Glutamatergic neuron (in vitro differentiated cells): ENCODE measurements at places on chromosomes 7 and 10.
A peak's percentile ranks its signal among the peaks of the same experiment; 100 is the strongest.

GRCh38 chr7:91633013-91633441 is 247.5 kb downstream of the MTERF1 start:
- no peak for DNase-seq

DNA sequence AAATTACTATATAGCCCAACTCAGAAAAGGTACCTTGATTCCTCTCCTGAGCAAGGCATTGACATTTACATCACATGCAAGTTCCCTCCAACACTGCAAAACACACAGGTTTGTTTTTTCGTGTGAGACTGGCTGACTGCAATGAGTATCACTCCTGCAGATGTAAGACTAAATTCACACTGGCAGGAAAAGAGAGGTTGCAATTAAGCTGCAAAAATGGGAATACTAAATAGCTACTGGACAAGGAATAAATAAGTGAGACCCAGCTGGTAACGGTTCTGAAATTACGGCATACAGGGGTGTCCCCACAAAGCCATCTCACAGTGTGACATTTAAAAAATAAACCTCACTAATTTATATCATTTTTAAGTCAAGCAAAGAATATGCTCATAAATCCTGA is 97.3 kb downstream of the PIP4K2A start:
- DNase-seq = no peak

GRCh38 chr10:49500412-49500811 is 38.5 kb downstream of the ERCC6 start:
- no peak for DNase-seq

- DNase-seq = no peak
Measured at GRCh38 chr10:127997271-127997670, 90.4 kb downstream of the PTPRE start.

GRCh38 chr7:4227105-4228010 is 454.7 kb upstream of the FOXK1 start:
- peak; percentile 51 for DNase-seq

DNA sequence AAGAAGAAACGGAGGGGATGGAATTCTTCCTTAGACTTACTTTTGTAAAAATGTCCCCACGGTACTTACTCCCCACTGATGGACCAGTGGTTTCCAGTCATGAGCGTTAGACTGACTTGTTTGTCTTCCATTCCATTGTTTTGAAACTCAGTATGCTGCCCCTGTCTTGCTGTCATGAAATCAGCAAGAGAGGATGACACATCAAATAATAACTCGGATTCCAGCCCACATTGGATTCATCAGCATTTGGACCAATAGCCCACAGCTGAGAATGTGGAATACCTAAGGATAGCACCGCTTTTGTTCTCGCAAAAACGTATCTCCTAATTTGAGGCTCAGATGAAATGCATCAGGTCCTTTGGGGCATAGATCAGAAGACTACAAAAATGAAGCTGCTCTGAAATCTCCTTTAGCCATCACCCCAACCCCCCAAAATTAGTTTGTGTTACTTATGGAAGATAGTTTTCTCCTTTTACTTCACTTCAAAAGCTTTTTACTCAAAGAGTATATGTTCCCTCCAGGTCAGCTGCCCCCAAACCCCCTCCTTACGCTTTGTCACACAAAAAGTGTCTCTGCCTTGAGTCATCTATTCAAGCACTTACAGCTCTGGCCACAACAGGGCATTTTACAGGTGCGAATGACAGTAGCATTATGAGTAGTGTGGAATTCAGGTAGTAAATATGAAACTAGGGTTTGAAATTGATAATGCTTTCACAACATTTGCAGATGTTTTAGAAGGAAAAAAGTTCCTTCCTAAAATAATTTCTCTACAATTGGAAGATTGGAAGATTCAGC is 158.7 kb upstream of the LANCL2 start:
- DNase-seq = no peak

DNA sequence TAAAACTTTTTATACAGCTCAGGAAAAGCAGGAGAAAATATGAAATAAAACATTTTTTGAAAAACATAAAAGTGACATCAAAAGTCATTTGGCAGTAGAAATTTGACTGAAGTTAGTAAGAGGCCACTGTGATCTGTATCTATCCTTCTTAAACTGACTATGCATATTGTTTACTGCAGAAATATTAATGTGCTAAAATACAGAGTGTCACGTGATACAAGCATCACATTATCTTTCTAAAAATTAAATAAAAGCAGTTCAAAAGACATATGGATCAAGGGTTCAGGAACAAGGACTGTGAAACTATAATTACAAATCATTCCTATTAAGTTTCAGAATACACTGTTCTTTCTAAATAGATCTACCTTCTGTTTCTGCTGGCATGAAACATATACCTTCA is 33.7 kb downstream of the PARP12 start:
- no peak for DNase-seq

DNA sequence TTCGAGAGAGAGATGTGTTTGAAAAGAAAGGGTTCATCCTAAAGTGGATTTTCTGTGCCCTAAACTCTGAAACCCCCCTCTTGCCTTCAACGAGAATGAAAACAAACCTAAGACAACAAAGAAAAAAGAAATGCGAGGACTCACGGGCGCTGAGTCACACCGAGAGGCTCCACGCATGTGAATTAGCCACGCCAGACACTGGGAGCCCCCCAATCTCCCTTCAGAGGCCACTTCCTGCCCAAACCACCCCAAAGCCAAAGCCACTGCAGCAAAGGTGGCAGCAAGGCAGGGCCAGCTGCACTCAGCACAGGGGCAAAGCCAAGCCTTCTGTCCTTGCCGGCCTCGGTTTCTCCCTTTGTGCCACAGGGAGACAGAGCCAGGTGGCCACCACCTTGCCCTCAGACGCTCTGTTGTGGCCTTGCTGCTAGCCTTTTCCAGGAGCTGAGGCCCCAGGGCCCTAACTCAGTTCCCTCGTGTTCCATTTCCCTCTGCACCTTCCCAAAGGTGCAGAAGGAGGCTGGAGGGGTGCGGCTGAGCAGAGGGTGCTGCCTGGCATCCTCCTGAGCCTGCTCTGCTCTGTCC is 93.3 kb downstream of the FAM53B start:
- no peak for DNase-seq

DNA sequence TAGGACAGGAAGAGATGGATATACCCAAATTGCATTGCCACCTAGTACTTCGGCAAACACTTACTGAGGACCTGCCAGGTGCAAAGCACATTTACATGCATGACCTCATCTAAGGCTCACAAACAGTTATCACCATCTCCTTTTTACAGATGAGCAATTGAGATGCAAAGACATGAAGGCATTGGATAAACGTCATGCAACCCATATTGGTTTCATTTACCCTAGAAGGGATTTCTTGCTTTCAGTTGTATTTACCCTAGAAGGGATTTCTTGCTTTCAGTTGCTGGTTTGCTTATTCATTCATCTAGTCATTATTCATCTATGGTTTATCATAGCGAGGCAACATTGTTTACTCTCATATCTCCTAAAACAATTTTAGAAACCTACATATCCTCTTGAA is 52.2 kb downstream of the STEAP1B start:
- no peak for DNase-seq

GRCh38 chr7:131341690-131342089 is 14.0 kb downstream of the MKLN1 start:
- DNase-seq = peak; percentile 18

DNA sequence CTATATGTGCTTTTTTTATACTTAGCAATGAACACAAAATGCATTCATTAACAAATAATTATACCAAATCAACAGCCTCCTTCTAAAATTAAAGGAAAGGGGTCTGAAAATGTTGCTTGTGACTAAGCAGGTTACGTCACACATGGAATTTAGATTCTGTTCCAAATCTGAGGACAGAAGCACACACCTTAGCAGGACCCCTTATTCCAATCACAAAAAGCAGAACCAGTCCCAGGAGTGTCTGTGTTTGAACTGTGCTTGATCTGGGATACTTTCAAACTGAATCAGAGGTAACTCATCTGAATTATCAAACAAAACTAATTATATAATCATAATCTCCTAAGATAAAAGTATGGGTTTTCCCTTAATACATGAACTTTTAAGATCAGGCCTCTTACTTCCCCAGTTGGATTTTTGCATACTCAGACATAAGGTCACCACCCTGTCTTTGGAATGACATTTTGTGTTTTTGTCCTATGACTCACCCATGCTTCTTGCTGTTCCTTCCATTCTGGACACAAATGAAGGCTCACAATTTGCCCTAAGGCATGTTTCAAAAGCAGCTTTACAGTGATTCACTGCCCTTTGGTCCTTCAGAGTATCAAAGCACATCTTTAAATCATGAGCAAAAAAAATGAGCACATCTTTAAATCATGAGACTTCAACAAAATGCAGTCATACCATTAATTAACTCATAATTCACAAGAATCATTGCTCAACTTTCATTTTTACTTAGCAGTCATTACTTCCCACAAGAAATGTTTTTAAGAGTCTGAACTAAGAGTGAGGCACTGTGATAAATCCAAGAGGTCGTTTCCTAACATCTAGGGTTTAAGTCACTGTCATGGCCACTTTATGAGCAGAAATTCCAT is 35.5 kb downstream of the SEMA3C start:
- DNase-seq = no peak

DNA sequence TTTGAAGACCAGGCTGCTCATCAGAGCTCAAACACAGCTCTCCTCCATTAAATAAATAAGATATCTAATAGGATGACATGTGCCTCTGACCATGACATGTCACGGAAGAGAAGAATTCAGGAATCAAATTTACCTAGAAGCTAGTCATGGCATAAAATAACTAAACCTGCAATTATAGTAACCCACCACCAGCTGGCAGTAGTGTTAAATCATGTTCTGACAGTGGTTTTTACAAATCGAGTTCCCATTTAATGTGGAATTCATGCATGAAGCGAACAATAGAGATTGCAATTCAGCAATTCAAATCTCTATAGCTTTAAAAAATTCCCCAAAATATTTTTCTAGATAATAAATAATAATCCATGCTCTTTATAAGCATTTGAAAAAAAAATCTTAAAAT is 74.6 kb upstream of the IKZF1 start:
- DNase-seq = no peak

DNA sequence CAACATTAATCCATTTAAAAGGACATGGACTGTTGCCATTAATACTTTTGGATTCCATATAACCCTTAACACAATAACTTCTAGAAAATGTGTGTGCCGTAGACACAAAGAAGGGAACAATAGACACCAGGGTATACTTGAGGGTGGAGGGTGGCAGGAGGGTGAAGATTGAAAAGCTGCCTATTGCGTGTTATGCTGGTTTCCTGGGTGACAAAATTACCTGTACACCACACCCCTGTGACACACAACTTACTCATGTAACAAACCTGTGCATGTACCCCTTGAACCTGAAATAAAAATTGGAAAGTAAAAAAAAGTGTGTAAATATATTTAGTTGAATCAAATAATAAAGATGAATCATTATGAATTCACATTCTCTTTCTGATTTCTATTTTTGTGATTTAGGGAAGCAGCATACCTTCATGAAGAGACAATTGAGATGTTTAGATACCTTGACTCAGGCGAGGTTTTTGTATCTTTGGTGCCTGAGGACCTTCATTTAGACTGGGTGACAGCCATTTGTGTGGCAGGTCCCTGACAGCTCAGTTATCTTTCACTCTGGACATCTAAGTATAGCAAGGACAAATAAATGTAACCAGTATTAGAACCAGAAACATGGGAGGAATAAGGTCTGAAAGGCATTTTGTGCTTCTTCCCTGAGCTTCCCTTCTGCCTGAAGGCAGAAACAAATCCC is 28.7 kb downstream of the GIMAP8 start:
- DNase-seq = no peak

- DNase-seq = no peak
Measured at GRCh38 chr7:102064361-102065025, 222.2 kb upstream of the SH2B2 start.

DNA sequence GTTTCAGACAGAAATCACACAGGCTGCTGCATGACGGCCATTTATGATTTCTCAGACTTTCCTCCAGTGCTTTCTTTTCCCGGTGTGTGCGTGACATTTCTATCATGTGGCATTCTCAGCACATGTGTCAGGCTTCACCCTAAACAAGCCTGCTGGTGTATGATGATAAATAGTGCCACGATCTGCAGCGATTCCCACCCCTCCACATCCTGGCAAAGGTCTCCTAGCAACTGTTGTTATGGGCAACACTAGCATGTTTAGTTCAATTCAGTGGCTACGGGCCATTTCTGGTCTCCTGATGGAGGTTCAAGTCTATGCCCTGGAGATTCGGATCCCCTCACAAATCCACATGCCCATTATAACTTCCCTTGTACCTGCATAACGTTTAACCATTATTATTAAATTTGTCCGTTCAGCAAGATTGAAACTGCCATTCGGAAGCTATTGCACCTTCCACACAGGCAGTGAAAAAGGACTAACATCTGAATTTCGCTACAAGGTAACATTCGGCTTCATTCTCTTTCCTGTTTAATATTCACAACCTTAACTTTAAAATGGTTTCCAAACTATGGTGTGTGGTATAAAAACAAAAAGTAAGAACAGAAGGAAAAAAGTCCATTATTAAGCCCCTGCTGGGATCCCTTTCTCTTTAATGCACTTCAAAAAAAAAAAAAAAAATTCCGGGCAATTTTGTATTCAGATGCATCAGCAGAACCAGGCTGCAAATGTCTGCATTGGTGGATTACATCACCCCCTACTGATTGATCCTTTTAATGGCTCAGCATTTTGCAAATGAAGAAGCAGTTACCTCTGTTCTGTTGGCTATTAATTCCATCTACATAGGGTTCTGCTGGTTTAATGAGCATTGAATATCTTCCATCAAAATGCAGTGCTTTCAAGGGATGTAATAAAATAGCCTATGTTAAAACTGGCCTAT is 90.2 kb downstream of the FRMD4A start:
- DNase-seq = no peak
